Stimulated activated CD4-positive, alpha-beta T cell treated with anti-CD3 and anti-CD28 coated beads, Interleukin-4, amount 100 ng/mL, for 48 hours (primary cell): ENCODE measurements at places on chromosomes 11 and 22.

- DNase-seq, result no peak
Measured at GRCh38 chr22:20155330-20156041, 4.6 kb upstream of the CCDC188 start.

- no peak for DNase-seq
Measured at GRCh38 chr22:37334859-37335805, 52.8 kb downstream of the CYTH4 start.

GRCh38 chr11:48154151-48154550 lies 62.5 kb upstream of the OR4B1 start:
- DNase-seq, result no peak

DNA sequence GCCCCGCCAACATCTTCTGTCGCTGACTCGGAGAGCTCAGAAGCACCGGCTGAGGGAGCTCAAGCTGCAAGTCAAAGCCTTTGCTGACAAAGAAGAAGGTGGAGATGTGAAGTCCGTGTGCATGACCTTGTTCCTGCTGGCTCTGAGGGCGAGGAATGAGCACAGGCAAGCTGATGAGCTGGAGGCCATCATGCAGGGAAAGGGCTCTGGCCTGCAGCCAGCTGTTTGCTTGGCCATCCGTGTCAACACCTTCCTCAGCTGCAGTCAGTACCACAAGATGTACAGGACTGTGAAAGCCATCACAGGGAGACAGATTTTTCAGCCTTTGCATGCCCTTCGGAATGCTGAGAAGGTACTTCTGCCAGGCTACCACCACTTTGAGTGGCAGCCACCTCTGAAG lies 6.7 kb downstream of the RAG1 start:
- no peak for DNase-seq

DNA sequence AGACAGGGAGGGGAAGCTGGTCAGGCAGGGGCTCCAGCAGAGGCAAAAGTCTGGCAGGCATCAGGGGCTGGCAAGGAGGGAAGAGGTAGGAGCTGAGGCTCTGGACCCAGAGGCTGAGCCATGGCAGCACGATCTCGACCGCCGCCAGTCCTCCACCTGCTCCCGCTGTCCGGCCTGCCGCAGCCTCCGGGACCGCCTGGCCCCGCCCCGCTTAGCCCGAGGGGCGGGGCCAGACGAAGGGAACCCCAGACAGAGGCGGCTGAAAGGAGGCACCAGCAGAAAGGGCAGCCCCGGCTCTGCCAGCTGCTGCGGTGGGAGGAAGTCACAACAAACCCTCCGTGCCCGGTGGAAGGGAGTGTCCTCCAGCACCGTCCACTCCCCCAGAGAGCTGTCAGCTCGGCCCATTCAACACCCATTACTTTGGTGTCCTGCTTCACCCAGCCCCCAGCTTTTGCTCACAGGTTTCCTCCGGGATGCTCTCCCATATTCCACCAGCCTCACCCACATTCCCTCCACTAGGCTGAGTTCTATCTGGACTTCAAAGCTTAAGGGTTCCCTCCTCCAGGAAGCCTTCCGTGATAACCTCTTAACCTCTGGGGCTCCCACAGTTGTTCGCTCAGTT lies at the start of gene MFNG:
Gene MFNG (minus strand): TSS at position 161 of the 622 bp plus-strand sequence. CDS start 207 bp downstream, outside the sequence.
- peak; percentile 62 for DNase-seq

GRCh38 chr22:45585946-45586540 lies 83.4 kb downstream of the FBLN1 start:
- DNase-seq, result no peak
